Glutamatergic neuron (in vitro differentiated cells): ENCODE measurements at places on chromosomes 2 and 18. TPM values are rescaled to one million over a fixed set of nuclear protein-coding genes. Genes with fewer than 3 reads are reported as not detected.

Gene STARD6
- not detected for total RNA-seq

Gene SERPINB12
- total RNA-seq, result not detected

Gene SUPT7L
- 47.4 TPM for total RNA-seq

Gene MBP
- total RNA-seq, result 82.6 TPM

Gene MEP1B
- not detected for total RNA-seq

Gene KCNG2
- 1.6 TPM for total RNA-seq

Gene SCLY
- total RNA-seq, result 44.0 TPM

Gene CRYBA2
- 0.49 TPM for total RNA-seq

Gene CPLX4
- not detected for total RNA-seq

Gene DLX1
- 0.61 TPM for total RNA-seq

Gene SERPINB4
- not detected for total RNA-seq

- H3K27me3 ChIP-seq, result peaks cover 1% of the 10 kb centered on the region
- H3K36me3 ChIP-seq, result peaks cover 4% of the 10 kb centered on the region
- peaks cover 12% of the 10 kb centered on the region for H3K4me1 ChIP-seq
- no peak overlapping the region for H3K27ac ChIP-seq
- no peak overlapping the region for H3K4me3 ChIP-seq
- no peak for DNase-seq
Measured at GRCh38 chr2:101310834-101311695, 2.6 kb upstream of the RNF149 start.

GRCh38 chr2:169080250-169081069, 11.1 kb downstream of the DHRS9 start:
- H3K4me1 ChIP-seq, result no peaks in the 10 kb centered on the region
- no peak for DNase-seq
- no peaks in the 10 kb centered on the region for H3K27me3 ChIP-seq
- H3K27ac ChIP-seq, result no peak overlapping the region

DNA sequence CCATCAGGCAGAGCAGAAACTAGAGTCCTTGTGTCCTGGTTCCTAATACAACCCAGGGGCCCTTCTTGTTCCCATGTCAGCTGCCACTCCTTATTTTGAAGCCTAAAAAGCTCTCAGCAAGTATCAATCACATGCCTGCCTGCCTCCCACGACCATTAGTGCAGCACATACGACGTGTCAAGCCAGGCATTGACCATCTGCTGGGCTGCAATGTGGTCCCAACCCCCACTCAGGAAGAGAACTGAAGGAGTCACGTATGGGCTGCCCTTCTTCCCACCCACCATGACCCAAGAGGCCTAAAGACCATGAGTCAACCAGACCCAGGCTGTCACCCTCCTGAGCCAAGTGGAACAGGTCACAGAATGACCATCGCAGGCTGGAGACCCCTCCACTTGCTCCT, 98.8 kb downstream of the KLHL29 start:
- peaks cover 55% of the 10 kb centered on the region for H3K4me1 ChIP-seq
- H3K4me3 ChIP-seq, result peak overlapping the region; percentile 63
- peak overlapping the region; percentile 92 for H3K27ac ChIP-seq
- peaks cover 6% of the 10 kb centered on the region for H3K27me3 ChIP-seq
- DNase-seq, result peak; percentile 38

- no peak overlapping the region for H3K4me3 ChIP-seq
- no peaks in the 10 kb centered on the region for H3K36me3 ChIP-seq
- DNase-seq, result no peak
- H3K27ac ChIP-seq, result no peak overlapping the region
Measured at GRCh38 chr2:237165405-237166276, 80.0 kb downstream of the COPS8 start.

DNA sequence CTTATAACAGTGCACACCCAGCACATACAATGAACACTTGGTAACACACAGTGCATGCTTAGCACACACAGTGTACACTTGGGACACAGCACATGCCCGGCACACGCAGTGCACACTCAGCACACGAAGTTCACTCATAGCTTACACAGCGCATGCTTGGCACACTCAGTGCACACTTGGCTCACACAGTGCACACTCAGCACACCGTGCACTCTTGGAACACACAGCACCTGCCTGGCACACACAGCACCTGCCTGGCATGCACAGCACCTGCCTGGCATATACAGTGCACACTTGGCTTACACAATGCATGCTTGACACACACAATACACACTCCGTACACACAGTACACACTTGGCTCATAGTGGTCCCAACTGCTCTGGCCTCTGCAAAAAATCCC, 128.2 kb downstream of the GALR1 start:
- H3K27me3 ChIP-seq, result no peaks in the 10 kb centered on the region
- H3K27ac ChIP-seq, result no peak overlapping the region
- H3K4me1 ChIP-seq, result peaks cover 3% of the 10 kb centered on the region
- H3K36me3 ChIP-seq, result no peaks in the 10 kb centered on the region

GRCh38 chr2:173750353-173750801, 214.8 kb downstream of the SP3 start:
- peak; percentile 28 for DNase-seq
- H3K4me3 ChIP-seq, result no peak overlapping the region
- peaks cover 12% of the 10 kb centered on the region for H3K27me3 ChIP-seq
- peaks cover 26% of the 10 kb centered on the region for H3K4me1 ChIP-seq
- no peaks in the 10 kb centered on the region for H3K36me3 ChIP-seq

DNA sequence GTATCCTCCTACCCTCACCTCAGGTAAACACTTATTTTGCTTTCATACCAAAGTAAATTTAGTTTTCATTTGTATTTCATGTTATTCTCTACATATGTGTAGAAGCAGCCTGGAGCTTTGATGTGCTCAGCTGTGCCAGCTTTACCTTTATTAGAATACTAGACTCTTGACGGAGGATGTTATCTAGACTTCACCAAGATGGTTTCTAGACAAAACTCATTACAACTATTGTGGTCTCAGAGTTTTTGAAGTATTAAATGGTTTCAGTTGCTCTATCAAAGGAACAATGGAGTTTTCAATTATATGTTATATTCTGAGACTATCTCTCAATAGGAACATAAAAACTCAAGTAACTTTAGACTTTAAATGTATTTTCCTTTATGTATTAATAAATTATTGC, 5.0 kb upstream of the IL18RAP start:
- peaks cover 2% of the 10 kb centered on the region for H3K27me3 ChIP-seq
- H3K27ac ChIP-seq, result no peak overlapping the region
- DNase-seq, result no peak
- no peaks in the 10 kb centered on the region for H3K4me1 ChIP-seq

GRCh38 chr2:199818026-199818425, 33.0 kb downstream of the FTCDNL1 start:
- H3K36me3 ChIP-seq, result no peaks in the 10 kb centered on the region
- H3K27me3 ChIP-seq, result no peaks in the 10 kb centered on the region
- H3K27ac ChIP-seq, result no peak overlapping the region

DNA sequence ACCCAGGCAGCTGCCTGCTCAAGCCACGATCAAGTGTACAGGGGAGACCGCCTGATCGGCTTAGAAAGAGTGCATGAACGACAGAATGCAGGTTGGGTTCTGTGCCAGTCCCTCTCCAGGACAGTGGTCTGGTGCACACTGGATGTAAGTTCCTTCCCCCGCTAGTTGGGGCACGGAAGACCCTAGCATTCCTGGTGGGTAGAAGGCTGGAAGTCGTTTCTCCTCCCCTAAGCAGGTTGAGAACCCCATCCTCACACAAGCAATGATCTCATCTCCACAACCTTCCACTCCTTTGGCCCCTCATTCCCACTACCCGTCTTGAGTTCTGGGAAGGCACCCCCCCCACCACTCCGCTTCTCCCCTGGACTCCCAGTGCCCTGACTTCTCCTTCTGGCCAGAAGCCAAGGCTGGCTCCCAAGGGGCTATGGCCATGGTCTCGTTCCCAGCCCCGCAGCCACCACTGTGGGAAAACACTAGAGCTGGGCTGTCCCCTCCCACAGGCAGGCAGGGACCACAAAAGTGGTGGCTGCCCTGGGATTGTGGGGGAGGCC, 1.4 kb upstream of the ANKRD39 start:
- H3K27me3 ChIP-seq, result peaks cover 7% of the 10 kb centered on the region
- peak; percentile 71 for DNase-seq
- H3K4me3 ChIP-seq, result peak overlapping the region; percentile 74
- no peaks in the 10 kb centered on the region for H3K36me3 ChIP-seq
- H3K4me1 ChIP-seq, result peaks cover 18% of the 10 kb centered on the region

DNA sequence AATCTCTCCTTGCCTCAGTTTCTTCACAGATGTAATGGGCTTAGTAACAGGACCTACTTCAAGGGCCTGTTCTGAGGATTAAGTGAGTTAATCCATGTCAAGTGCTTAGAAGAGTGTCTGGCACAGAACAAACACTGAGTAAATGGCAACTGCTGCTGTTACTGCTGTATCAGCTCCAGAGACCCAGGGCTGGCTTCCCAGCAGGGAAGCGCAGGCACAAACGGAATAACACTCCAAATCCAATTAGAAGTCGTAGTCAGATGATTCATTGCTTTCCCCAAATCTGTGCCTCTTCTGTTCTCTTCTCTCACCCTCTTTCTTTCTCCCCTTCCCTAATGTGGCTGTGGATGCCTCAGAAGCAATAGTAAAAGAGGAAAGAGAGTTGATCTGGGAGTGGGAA, 101.1 kb upstream of the FZD7 start:
- H3K27ac ChIP-seq, result no peak overlapping the region
- no peak overlapping the region for H3K4me3 ChIP-seq
- peaks cover 8% of the 10 kb centered on the region for H3K36me3 ChIP-seq

- no peaks in the 10 kb centered on the region for H3K36me3 ChIP-seq
- peak overlapping the region; percentile 28 for H3K4me3 ChIP-seq
- H3K27me3 ChIP-seq, result peaks cover 7% of the 10 kb centered on the region
- H3K27ac ChIP-seq, result peak overlapping the region; percentile 93
Measured at GRCh38 chr2:205763708-205764211, 81.5 kb downstream of the NRP2 start.

- peaks cover 11% of the 10 kb centered on the region for H3K27me3 ChIP-seq
- H3K27ac ChIP-seq, result no peak overlapping the region
- H3K4me1 ChIP-seq, result peaks cover 17% of the 10 kb centered on the region
Measured at GRCh38 chr2:73993778-73994177, 9.1 kb downstream of the TET3 start.

DNA sequence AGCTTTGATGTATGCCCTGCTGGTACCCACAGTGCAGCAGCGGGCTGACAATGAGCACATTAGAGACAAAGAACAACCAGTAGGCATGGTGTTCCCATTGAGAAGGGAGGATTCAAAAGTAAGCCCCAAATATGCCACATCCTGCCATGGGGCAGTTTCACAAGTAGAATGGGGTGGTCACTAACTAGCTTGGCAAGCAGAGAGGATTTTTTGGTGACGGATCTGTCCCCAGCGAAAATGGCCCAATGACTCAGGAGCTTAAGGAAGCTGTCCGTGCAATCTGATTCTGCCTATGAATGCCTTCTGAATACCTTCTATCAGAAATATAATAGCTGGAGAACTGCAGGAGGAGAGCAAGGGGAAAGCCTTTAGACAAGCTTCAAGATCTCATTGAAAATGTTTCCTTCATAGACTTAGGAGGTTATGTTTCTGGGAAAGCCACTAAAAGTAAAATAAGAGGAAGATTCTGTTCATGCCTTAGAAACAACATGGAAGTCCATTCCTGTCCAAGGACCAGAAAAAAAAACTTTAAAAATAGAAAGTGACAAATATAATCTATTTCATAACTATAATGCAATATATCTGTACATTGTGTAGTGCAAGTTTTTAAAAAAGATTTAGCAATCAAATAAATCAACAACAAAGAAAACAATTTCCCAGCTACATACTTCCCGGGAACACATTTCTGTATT, 117.5 kb upstream of the SLC14A2 start:
- H3K27ac ChIP-seq, result no peak overlapping the region
- no peaks in the 10 kb centered on the region for H3K36me3 ChIP-seq
- DNase-seq, result no peak
- no peak overlapping the region for H3K4me3 ChIP-seq
- H3K4me1 ChIP-seq, result no peaks in the 10 kb centered on the region

DNA sequence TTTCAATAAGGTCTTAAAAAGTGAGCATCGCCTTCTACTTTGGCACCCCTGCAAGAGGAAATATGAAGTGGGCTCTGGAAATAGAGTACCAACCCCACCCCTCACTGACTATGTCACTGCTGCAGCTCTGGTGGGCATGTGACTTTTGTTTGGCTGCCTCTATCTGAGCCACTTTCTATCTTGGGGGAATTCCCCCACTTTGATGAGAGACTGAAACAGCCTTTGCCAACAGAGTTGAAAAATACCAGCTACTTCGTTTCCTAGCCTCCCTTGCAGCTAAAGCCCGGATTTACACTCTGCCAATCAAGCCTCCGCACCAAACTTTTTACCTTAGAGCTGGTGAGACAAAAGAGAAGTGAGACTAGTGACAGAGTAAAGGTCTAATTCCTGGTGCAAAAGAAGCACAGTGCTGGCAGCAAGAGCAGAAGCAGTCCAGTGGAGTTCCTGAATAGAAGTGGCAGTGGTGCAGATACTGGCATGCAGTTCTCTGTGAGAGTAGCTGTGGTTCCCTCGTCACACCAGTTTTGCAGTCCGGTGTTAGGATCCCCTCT, 12.0 kb upstream of the GALNT14 start:
- peaks cover 6% of the 10 kb centered on the region for H3K27me3 ChIP-seq
- no peak for DNase-seq
- H3K4me1 ChIP-seq, result peaks cover 10% of the 10 kb centered on the region
- no peaks in the 10 kb centered on the region for H3K36me3 ChIP-seq

DNA sequence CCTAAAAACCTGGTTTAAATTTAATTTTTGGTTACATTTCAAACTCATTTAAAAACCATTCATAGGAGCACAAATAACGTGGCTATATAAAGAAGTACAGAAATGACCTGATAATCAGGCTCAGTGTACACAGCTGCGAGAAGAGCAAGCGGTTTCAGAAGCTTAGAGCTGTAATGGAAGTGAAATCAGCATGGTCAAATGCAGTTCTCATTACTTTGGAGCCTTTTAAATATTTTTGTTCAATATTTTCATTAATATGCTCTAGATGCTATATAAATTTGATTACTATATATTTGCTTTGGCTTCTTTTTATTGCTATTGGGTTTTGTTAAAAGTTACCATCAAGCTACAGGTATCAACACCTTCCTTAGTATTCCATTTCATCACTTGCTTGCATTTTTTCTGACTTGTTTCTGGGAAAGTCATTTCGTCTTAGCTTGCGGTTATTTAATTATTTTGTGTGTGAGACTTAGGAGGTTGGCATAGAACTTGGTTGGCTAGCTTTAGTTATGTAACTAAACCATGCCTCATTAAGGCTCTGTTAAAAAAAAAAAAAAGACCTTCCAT, 58.7 kb downstream of the AFTPH start:
- no peaks in the 10 kb centered on the region for H3K4me1 ChIP-seq
- DNase-seq, result no peak

- H3K36me3 ChIP-seq, result no peaks in the 10 kb centered on the region
- no peak for DNase-seq
- H3K4me1 ChIP-seq, result no peaks in the 10 kb centered on the region
- H3K4me3 ChIP-seq, result no peak overlapping the region
- H3K27ac ChIP-seq, result no peak overlapping the region
- H3K27me3 ChIP-seq, result no peaks in the 10 kb centered on the region
Measured at GRCh38 chr2:52879561-52879960, 888.0 kb upstream of the CHAC2 start.

GRCh38 chr2:26892922-26893524, 45.1 kb downstream of the DPYSL5 start:
- peaks cover 50% of the 10 kb centered on the region for H3K4me1 ChIP-seq
- H3K27ac ChIP-seq, result peak overlapping the region; percentile 96
- H3K4me3 ChIP-seq, result peak overlapping the region; percentile 69
- peaks cover 9% of the 10 kb centered on the region for H3K36me3 ChIP-seq
- H3K27me3 ChIP-seq, result peaks cover 2% of the 10 kb centered on the region
- DNase-seq, result peak; percentile 63
